B cell (primary cell): ENCODE measurements at places on chromosomes 5 and 9. TPM values are rescaled to one million over a fixed set of nuclear protein-coding genes. Genes with fewer than 3 reads are reported as not detected.

- no peak for DNase-seq
Measured at GRCh38 chr5:179858241-179858585, 404 bp downstream of the MRNIP start.

Gene SEC24A
- 13.0 and 14.3 TPM in 2 replicates for total RNA-seq

DNA sequence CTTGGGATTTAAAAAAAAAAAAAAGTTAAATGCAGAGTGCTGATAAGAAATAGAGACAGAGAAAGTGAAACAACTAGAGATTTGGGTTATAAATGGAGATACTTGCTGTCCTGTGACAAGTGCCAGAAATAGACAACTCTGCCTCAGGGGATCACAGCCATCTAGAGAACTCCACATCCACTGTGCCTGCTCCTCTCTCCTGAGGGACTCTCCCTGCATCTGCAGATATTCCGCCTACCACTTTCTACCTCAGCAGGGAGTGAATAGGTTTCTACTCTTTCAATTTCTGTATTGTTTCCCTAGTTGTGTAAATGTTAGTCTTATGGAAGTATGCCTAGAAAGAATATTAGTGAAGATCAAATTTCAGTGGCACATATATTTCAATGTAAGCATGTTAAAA, 307.2 kb downstream of the HTR1A start:
- DNase-seq = no peak

GRCh38 chr5:4700069-4700468, 440.1 kb upstream of the ADAMTS16 start:
- DNase-seq = no peak

Gene PCDHAC1
- not detected in 2 replicates for total RNA-seq

- DNase-seq = no peak
Measured at GRCh38 chr5:44909004-44909403, 100.3 kb downstream of the MRPS30 start.

Gene BTNL8
- not detected in 2 replicates for total RNA-seq

DNA sequence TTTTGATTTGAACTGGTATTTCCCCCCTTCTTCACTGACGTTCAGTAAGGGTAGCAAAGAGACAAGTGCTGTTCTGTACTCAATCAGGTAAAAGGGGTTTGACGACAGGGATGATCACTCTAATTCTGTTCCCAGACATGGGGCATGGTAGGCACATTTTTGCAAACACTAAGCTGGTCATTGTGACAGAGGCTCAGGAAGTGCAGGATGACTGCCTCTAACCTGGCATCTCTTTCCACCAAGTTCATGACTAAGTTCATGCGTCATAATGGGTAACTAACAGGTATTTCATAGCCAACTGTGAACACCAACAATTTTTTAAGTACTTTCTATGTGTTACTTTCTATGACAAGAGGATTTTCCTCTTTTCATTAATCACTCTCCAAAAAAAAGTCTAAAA, 166.5 kb downstream of the MAPKAP1 start:
- DNase-seq = no peak
